ENCODE measurements at places on chromosomes 4 and X. TPM values are rescaled to one million over a fixed set of nuclear protein-coding genes. Genes with fewer than 3 reads are reported as not detected.

Gene CFP
- total RNA-seq = 0.12 TPM

Gene GPR82
- not detected for total RNA-seq

Gene CXCL3
- 3.3 TPM for total RNA-seq

Gene KCND1
- 0.33 TPM for total RNA-seq

Gene USP51
- 2.5 TPM for total RNA-seq

Gene CPE
- 1.00 TPM for total RNA-seq

Gene ZNF141
- total RNA-seq = 12.9 TPM

Gene ZNF157
- 0.12 TPM for total RNA-seq

Gene DRD5
- not detected for total RNA-seq

Gene PLP1
- total RNA-seq = under 0.01 TPM

Gene MAGEC3
- not detected for total RNA-seq

Gene MBNL3
- 1.5 TPM for total RNA-seq

Gene WDR17
- 4.3 TPM for total RNA-seq

Gene NXF2
- total RNA-seq = not detected

Gene CFAP299
- total RNA-seq = 1.7 TPM

Gene NAA11
- total RNA-seq = not detected

Gene NR3C2
- 0.55 TPM for total RNA-seq

Gene ARHGAP24
- 48.9 TPM for total RNA-seq

Gene TXLNG
- 13.1 TPM for total RNA-seq

Gene USP17L10
- total RNA-seq = not detected

Gene PNMA6F
- not detected for total RNA-seq

Gene HTR2C
- under 0.01 TPM for total RNA-seq

Gene SYTL4
- 6.5 TPM for total RNA-seq

Gene TRAM1L1
- total RNA-seq = 4.6 TPM

Gene CXorf38
- 10.7 TPM for total RNA-seq

Gene TNIP3
- 0.25 TPM for total RNA-seq

Gene FAM184B
- under 0.01 TPM for total RNA-seq

Gene POU3F4
- total RNA-seq = not detected

Gene MUC7
- not detected for total RNA-seq

Gene PAK3
- total RNA-seq = 2.9 TPM

Gene RPL34
- total RNA-seq = 534 TPM

Gene TMEM255A
- not detected for total RNA-seq

Gene SATL1
- total RNA-seq = under 0.01 TPM

Gene TMEM47
- 43.2 TPM for total RNA-seq

Gene GRIA2
- under 0.01 TPM for total RNA-seq

Gene GAGE13
- total RNA-seq = not detected

Gene GPR173
- 3.1 TPM for total RNA-seq

Gene SORCS2
- total RNA-seq = 1.5 TPM

Gene GAGE2A
- not detected for total RNA-seq

Gene ZDHHC15
- total RNA-seq = 0.11 TPM

Gene RNF175
- total RNA-seq = 0.11 TPM

Gene UGT2A3
- total RNA-seq = not detected

Gene LONRF3
- 1.00 TPM for total RNA-seq

Gene CTPS2
- total RNA-seq = 10.0 TPM

Gene NDST4
- 0.66 TPM for total RNA-seq

Gene SPANXN4
- total RNA-seq = not detected

Gene PNMA5
- not detected for total RNA-seq

Gene MAGEC2
- total RNA-seq = not detected

Gene CNKSR2
- 2.4 TPM for total RNA-seq

Gene PHKA2
- total RNA-seq = 12.0 TPM

Gene RADX
- 5.4 TPM for total RNA-seq

Gene EPHA5
- 2.9 TPM for total RNA-seq

Gene DCHS2
- 0.11 TPM for total RNA-seq

Gene MAGEA2B
- total RNA-seq = not detected

Gene RASL11B
- total RNA-seq = not detected

Gene TNMD
- not detected for total RNA-seq

Gene HERC5
- 2.7 TPM for total RNA-seq

Gene SYNPO2
- total RNA-seq = 7.0 TPM

Data from uterine smooth muscle cell (primary cell).